ENCODE measurements at places on chromosomes 5 and 9.

GRCh38 chr5:39314591-39314990 is 49.7 kb downstream of the C9 start:
- no peak for DNase-seq

DNA sequence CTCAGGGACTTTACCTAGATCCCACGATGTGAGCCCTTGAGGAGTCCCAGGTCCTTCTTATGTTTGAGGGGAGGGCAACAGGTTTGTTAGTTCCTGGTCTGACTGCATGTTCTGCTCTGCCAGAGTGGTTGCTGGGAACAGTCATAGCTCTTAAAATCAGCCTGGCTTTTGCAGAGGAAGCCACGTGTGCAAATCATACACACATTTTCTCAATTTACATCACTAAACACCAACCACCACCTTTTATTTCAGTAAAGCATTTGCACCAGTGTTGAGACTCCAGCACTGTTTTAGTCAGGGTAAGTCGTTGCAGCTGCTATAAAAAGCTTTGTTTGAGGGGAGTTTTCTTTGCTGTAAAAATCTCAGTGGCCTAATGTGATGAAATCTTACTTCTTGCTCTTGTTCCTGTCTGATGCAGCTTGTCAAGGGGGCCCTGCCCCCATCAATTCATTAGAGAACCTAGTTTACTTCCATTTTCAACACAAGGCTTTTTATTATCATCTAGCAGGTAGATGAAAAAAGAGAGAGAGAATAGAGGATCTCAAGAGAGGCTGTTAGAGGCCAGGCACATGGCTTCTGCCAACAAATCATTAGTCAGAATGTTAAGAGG is 70.3 kb upstream of the VCAN start:
- DNase-seq = no peak

DNA sequence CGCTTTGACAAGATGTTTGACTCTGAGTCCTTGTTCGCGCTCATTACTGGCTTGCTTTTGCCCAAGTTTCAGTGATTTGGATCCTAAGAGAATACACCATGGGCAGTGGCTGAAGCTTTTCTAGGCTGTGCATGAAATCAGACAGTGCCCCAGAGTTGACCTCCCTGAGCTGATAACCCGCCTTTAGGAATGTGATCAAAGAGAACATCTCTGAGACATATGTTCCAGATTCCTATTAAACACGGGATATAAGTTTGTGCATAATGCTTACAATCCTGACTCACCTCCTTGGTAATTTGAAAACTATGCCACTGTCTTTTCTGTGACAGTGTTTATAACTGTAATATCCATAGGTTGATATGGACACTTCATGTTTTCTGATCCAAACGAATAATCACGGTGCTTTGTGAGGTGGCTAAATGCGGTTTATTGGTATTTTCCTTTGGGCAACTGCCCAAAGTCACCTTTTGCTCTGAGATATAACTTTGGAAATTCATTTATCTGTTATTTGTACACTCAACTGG is 732.9 kb downstream of the MTRR start:
- DNase-seq = no peak

DNA sequence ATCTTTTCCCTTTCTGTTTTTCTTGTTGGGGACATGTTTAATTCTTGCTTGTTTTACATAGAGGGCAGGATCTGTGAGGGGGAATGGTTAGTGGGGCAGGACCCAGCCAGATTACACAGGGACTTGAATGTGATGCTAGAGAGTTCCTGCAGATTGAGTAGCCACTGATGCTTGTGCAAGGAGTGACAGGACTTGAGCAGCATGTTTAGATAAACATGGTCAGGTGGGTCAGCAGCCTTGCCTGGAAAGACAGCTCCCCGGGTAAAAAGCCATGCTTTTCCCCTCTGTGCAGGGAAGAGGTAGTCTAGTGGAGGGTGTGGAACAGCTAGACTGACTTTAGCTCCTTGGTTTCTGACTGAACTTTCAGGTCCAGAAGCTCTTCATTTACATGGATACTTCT is 261.2 kb downstream of the AOPEP start:
- DNase-seq = no peak

GRCh38 chr9:114860187-114860586 is 54.3 kb upstream of the TNFSF15 start:
- DNase-seq = no peak

- no peak for DNase-seq
These were observed 77.9 kb downstream of the FNBP1 start for GRCh38 chr9:129964901-129965734.

- DNase-seq = no peak
These were observed 626.7 kb upstream of the COX7C start for GRCh38 chr5:85990998-85991397.
